DMS79 treated with DMSO at 0.1 percent for 48 hours (cell line): ENCODE measurements at places on chromosomes 11 and 22.

GRCh38 chr22:47133061-47133969, 370.9 kb downstream of the TBC1D22A start:
- no peak for DNase-seq

- no peak for DNase-seq
Measured at GRCh38 chr22:35307892-35308291, 8.2 kb downstream of the TOM1 start.

- no peak for DNase-seq
Measured at GRCh38 chr22:44661659-44662569, 40.1 kb upstream of the PRR5 start.

DNA sequence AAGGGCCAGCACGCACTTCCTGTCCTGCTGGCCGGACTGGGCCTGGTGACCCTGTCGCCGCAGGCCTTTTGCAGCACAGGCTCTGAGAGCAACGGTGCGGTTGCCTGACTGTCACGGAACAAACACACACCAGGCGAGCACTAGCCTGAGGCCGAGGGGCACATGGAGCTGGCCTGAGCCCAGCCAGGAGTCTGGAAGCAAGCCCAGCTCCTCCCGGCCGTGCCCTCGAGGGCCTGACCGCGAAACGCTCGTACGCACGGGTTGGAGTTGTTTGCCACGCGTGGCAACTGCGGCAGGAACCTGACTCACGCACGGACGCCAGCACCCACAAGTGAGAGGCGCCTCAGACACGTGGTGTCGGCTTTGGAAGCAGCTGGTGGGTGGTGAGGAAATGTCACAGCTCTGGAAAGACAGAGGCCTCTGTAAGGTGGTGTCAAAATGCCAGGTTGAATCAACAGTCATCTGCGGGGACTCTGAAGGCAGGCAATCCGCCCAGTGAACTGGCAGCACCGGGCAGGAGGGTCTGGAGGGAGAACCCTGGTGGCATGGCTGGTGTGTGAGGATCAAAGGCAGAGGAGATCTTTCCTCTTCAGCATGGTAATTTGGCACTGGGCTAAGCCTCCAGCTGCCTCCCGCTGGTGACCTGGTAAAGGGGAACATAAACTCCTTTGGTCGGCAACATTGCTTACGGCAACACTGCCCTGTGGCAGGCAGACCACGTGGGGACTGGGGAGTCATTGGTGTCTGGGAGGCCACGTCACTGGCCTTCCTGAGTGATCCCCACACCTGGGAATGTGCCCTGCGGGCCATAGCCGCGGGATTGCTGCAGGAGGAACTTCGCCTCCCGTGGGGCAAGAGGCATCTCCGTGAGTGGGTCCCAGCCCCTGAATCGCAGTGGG, 15.3 kb upstream of the IL17REL start:
- no peak for DNase-seq

GRCh38 chr11:40125054-40125453, 1334.4 kb downstream of the LRRC4C start:
- no peak for DNase-seq

DNA sequence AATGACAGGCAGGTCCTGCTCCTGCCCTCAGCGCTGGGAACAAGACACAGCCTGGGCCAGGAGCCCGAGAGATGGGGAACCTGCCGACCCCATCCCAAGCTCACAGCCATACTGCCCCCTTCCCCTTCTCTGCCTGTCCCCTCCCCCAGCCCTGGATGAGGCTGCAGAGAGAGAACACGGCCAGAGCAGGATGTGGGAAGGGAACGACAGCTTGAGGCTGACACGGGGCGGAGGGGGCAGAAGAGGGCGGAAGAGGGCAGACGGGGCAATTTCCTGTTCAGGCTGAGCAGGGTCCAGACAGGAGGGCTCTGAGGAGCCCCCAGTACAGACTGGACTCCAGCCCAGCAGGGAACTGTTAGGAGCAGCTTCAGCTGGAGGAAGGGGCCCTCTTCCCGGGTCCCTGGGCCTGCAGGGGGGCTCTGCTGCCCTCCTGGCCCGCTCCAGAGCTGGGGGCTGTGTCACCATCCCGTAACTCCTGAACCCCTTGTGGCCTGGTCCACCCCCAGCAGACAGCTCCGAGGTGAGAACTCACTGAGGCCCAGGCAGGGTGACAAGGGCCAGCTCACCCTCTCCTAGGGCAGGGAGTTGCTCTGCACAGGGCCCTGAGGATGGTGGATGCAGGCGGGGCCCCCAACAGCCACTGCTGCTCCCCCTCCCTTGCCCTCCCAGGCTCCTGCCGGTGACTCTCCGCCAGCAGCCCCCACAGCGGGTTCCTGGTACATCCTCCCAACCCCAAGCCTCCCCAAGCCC, 5.7 kb downstream of the CTSD start:
- DNase-seq, result no peak

GRCh38 chr11:77174559-77174958, 46.5 kb downstream of the MYO7A start:
- peak; percentile 95 for DNase-seq
